Osteoblast (primary cell): ENCODE measurements at places on chromosomes 16 and 17.
A peak's percentile ranks its signal among the peaks of the same experiment; 100 is the strongest.

- no peak for DNase-seq
Observed at GRCh38 chr16:76656994-76657393, 379.8 kb downstream of the CNTNAP4 start.

DNA sequence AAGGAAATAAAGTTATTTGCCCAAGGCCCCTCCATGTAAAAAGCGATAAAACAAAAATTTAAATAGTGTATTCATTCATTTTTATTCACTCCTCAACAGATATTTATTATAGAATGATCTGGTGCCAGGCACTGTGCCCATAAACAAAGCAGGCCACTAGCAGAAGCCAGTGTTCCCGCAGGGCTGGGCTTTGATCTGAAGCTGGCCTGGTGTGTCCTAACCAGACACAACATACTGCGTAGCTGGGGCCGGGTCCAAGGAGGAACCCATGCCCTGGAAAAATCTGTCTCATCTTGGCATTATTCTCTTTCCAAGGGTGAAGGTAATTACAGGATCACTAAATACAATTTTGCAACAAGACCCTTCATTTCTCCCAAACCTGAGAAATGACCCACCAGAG, 537.4 kb upstream of the CDH5 start:
- no peak for DNase-seq

DNA sequence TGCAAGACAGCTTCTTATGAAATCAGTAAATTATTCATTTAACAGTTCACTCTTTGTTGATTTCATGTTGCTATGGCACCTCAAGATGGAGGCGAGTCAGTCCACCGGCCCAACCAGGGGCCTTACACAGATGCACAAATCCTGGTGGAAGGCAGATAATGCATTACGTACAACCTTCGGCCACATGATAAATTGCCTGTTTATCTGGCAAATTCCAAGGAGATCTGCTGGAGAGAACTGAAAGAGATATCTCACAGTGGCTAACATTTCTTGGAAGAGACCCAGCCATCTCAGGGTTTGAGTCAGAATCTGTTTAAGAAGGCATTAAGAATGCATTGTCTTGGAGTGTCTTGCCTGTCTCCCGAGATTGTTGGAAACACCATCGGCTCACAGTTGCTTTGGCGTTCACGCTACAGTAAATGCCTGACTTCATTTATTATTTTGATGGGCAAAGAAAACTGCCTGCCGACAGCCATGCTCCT, 225.6 kb downstream of the MSI2 start:
- peak; percentile 90 for DNase-seq

GRCh38 chr16:89191901-89192185, 8.5 kb downstream of the SLC22A31 start:
- no peak for DNase-seq

- peak; percentile 85 for DNase-seq
Observed at GRCh38 chr17:32007463-32008298, 498 bp downstream of the LRRC37B start.

DNA sequence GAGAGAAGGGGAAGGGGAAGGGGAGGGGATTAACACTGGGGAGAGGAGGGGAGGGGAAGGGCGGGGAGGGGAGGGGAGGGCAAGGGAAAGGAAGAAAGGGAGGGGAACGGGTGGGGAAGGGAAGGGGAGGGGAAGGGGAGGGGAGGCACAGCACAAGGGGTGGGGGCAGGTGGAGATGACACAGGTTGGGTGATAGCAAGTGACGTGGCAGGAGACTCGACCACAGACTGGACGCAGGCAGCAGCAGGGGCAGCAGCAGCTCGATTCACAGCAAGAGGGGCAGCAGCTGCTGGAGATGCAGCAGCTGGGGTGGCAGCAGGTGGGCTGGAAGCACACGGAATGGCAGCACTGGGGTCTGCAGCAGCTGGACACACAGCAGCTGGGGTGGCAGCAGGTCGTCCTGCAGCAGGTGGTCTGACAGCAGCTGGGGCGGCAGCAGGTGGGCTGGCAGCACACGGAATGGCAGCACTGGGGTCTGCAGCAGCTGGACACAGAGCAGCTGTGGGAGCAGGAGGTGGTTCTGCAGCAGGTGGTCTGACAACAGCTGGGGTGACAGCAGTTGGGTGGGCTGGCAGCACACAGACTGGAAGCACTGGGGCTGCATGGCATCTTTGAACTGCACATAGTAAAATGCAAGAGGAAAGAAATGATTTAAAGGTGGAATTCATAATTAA, at the start of gene KRTAP4-16:
Gene KRTAP4-16 (minus strand): TSS at position 624 of the 674 bp plus-strand sequence. CDS start 0 bp downstream, at position 624.
- DNase-seq = no peak

GRCh38 chr17:71183066-71183660, 937.7 kb upstream of the SOX9 start:
- no peak for DNase-seq

DNA sequence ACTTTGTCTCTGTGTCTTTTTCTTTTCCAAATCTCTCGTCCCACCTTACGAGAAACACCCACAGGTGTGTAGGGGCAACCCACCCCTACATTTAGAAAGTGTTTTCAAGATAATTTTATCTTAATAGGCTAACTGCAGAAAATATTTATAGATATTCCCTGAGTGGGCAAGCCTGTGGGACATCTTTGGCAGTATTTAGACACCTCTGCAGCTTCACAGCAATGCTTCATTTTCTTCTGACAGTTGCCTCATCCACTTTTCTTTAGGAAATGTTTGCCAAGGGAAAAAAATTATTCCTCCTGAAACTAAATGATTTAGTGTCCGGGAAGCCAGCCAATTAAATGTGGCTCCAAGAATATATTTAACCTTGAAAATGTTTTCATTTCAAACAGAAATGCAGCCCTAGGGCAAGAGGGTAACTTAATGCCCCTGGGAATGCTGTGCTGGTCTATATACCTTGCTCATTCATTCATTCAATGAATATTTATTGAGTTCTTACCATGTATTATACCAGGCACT, 290.4 kb downstream of the ABCC12 start:
- no peak for DNase-seq

GRCh38 chr16:20628213-20628612, 52.0 kb upstream of the ACSM2B start:
- no peak for DNase-seq

- DNase-seq = no peak
Observed at GRCh38 chr16:85227084-85227945, 115.0 kb upstream of the CIBAR2 start.

DNA sequence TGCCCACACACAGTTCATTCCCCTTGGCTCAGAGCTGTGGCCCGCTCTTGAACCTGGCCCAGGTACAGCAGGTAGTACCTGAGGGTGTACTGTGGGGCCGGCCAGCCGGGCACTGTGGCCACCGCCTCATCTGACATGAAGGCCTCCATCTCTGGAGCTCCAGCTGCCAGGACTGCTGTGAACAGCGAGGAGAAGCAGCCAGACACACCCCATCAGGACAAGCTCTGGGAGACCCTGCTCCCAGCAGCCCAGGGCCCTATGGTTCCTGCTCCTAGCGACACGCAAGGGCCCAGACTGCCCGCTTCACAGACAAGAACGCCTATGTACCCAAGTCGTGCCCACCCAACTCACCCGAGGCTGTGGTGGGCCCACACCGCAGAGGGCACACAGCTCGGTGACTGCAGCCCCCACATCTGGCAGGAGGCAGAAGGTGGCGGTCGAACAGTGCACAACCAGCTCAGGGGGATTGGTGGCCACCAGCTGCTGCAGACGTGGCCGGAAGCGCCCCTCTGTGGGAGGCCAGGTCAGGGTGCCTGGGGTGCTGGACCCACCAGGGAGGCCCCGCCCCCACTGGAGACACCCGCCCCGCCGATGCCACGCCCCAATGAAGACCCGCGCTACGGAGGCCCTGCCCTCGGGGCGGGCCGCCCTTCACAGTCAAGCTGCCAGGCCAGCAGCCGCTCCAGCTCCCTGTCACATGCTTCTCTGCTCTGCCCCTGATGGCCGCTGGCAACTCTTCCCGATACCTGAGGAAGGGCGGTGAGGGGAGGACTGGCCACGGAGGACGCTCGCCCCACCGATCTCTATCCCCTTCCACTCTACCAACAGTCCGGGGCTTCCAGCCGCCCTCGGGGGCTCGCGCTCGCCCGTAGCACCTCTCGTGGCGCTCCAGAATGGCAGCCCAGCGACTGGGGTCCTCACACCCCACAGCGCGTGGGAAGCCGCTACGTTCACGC, 1.1 kb upstream of the STUB1 start:
- DNase-seq = peak; percentile 92

- DNase-seq = peak; percentile 3
Observed at GRCh38 chr16:9061358-9061813, 30.1 kb upstream of the HAPSTR1 start.

DNA sequence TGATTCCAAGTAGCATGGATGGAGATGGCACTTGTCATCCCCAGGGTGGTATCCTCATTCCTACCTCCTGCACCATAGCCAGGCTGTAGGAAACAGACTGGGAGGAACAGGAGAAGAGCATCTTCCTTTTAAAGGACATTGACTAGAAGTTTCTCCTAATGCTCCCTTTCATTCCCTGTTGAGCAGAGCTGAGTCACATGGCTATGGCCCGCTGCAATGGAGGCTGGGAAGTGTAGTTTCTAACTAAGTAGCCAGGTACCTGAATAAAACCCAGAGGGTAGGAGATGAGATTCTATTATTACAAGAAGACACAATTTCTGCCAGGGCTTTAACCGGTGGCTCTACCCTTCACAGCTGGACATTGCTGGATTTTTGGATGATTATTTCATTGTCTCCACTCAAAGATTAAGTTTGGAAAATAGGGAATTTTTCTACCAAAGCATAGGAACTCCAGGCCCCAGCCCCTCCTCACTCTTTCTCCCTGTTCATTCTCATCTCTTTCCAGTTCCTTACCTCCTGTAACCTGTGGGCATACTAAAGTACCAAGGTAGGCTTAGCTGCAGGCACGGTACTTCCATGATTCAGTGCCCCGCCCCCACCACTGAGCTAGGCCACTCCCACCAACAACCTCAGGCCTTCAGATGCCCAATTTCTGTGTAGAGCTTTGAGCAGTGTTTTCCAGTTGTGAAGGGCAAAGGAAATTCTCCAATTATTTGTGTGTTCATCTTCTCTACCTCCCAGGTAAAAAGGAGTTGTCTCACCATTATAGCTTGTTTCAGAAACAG, 378.3 kb downstream of the CDH13 start:
- peak; percentile 50 for DNase-seq

DNA sequence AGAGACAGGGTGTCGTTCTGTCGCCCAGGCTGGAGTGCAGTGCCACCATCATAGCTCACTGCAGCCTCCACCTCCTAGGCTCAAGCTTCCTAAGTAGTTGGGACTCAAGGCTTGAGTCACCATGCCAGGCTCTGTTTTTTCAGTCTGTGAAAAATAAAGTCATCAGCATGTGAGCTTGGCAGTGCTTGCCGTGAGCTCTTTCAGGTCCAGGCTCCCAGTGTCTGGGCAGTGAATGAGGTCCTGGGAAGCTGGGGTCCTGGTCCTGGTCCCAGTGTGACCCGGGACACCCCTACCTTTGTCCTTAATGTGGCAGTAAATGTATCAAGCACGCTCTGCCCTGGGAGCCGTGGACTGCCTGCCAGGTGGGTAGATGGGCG, 22.9 kb upstream of the RPL13 start:
- DNase-seq = peak; percentile 88

GRCh38 chr16:56793492-56793891, 63.6 kb downstream of the NUP93 start:
- DNase-seq = no peak

DNA sequence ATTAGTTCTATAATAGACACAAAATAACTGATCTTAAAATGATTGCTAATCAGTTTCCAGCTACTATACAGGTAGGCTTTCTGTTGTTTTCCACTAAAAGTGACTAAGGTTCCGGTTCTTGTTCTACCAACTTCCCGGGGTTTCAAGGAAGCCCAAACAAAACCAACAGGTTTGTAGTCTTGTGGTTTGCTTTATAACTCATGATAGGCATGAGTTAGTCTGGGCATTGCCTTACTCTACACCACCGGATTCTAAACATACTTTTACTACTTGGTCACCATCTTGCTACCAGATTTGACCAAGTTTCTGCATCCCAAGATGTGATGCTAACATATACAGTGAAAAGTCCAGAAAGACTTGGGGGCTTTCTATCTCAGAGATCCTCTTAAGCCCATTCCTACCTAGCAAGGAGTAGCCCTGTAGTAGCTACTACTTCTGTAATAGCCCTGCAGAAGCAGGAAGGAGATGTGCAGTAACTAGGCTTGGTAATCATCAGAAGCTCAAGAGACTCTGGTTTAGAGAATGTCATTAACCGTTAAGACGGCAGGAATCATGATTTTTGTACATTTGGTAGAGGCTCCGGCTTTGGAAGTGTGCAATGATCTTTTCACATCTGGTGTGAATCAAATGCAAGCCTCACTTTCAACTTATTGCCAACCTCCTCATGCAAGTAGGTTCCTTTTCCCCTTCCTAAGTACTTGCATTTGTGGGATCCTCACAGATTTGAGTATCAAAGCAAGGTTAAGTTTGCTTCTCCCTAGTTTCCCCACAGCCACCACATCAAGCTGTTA, 1.6 kb downstream of the FAM117A start:
- DNase-seq = peak; percentile 51

DNA sequence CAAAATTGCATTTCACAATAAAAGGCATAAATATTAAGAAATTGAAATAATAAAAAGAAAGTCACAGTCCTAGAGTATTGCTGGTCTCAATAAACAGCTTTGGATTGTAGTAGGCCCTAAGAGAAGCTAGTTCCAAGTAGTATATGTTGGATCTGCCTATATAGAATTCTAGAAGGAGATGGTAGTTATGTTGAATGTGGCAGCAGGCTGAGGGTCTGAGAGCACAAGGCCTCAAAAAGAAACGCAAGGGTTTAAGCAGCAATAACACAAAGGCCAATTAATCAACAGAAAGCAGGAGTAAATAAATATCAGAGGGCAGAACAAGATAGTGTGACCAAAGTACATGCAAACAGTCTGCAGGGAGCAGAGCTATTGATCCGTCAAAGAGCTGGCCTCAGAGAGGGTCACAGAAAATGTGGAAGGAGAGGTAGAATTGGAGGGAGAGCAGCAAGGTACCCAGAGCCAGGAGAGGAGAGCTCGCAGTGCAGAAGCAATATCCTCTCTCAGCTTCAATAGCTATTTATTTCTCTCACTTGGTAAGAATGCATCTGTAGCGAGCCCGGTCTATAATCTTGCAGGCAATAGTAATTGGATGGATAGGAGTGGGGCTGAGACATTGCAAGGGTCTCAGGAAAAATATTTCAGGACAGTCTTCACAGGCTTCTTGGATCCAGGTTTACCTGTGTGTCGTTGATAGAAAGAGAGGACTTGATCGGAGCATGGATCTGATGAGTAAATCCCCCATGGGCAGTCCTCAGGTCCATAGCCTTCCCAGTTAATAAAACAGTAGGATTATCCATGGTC, 25.1 kb upstream of the MED13 start:
- no peak for DNase-seq

DNA sequence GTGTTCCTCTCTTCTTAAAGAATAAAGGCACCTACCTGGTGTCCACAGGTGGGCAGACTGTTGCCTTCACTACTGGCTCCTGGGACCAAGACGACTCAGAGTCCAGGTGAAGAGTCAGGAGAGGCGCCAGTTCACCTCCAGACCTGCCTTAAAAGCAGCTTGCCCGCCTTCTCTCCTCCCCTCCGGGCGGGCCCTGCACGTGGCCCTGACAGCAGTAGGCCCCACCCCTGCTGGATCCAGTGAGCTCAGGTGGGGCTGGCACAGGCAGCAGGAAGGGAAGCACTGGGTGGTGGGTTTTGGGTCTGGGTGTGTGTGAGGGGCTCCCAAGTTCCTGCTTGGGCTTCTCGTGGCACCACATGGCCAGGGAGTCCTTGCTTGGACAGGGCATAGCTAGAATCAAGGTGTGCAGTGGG, at the start of gene TNS4:
Gene TNS4 (minus strand): TSS at position 125 of the 413 bp plus-strand sequence. CDS start 5,198 bp downstream, outside the sequence.
- DNase-seq = no peak
